ENCODE measurements at places on chromosomes 4 and X.

DNA sequence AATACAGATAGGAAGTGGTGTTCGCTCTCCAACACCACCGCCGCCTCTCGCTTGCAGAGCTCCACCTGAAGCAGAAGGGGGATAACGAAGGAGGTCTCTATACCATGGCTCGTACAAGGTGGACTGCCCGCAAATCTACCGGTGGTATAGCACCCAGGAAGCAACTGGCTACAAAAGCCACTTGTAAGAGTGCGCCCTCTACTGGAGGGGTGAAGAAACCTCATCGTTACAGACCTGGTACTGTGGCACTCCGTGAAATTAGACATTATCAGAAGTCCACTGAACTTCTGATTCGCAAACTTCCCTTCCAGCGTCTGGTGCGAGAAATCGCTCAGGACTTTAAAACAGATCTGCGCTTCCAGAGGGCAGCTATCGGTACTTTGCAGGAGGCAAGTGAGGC is 5.2 kb upstream of the BMP15 start:
- no peak for DNase-seq

- no peak for DNase-seq
These were observed 74.1 kb downstream of the BANK1 start for GRCh38 chr4:101864660-101865059.

- no peak for DNase-seq
These were observed 5.3 kb upstream of the ARAP2 start for GRCh38 chr4:36249610-36250009.

- no peak for DNase-seq
These were observed 47.0 kb upstream of the SPRY1 start for GRCh38 chr4:123349421-123350190.

DNA sequence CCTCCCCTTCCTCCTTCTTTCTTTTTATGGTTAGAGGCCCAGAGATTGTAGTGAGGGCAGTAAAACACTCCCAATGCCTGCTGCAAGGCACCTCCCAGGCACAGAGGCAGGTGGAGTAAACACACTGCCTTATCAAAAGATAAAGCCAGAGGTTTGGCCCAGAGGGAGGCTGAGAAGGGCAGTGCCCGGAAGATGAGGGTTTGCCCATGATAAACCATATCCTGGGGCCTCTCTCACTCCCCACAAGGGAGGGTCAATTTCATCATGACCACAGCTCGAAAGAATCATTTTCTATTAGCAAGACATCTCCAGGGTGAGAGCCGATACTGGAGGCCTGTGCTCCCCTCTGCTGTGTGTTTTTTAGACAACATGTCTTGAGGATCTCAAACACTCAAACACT is 98.5 kb upstream of the FAM9C start:
- DNase-seq, result no peak

GRCh38 chr4:114072781-114073180 is 93.3 kb upstream of the ARSJ start:
- DNase-seq, result no peak

DNA sequence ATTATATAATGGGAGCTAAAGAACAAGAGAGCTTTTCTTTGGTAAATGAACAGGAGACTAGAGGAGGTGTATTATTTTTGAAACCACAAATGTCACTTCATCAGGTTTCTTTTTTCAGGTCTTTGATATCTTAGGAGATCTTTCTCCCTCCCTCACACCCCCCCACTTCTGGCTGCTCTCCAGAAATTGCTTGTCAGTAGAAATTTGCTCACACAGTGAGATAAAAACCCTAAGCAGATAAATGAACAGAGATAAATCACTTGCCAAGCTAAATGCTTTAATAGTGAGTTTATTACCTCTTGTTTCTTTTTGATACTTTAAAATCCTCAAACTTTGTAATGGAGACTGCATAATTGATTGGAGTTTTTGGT is 421.2 kb upstream of the TENM3 start:
- DNase-seq, result no peak

- DNase-seq, result no peak
These were observed 186.5 kb upstream of the NRK start for GRCh38 chrX:105635794-105636193.

GRCh38 chr4:24646798-24647460 is 62.6 kb upstream of the DHX15 start:
- DNase-seq, result no peak

DNA sequence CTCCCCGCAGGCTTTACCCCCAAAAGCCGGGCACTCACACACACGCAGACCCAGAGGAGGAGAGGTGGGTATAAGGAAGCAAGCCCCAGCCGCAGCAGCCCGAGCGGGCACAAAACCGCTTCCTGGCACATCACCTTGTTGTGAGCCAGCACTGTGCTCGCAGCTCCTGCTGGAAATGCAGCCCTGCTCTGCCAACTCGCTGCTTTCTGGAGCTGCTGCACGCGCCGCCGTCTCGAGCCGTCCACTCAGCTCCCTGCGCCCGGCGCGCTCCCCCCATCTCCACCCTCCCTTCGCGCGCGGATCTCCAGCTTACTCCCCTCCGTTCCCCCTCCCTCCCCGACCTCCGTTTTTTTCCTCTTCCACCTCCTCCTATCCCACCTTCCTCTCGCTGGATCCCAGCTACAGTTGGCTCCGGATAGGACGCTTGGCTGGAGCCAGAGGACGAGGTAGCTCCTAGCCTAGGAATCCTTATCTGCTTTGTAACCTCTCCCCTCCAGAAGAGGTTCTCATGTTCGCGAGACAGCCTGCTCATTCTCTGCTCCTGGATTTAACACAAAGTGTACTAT is at the start of gene SPOCK3:
TSS of gene SPOCK3 (minus strand) at position 179 of the 566 bp plus-strand sequence.
- no peak for DNase-seq

- peak; percentile 46 for DNase-seq
These were observed 8.7 kb downstream of the RHOH start for GRCh38 chr4:40205259-40206198.

DNA sequence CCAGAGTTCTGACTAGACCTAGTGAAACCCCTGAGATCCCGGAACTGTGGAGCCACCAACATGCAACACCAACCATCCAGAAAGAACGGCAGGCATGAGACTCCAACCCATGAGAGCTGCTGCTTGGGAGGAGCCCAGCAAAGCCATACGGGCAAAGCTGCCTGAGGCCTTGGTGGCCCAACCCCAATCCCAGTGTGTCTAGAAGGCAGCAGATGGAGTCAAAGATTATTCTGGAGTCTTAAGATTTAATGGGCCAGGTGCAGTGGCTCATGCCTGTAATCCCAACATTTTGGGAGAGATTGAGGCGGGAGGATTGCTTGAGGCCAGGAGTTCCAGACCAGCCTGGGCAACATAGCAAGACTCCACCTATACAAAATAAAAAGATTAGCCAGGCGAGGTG is 49.2 kb upstream of the PDK3 start:
- DNase-seq, result no peak

GRCh38 chrX:30830326-30830943 is 58.6 kb downstream of the TAB3 start:
- no peak for DNase-seq

DNA sequence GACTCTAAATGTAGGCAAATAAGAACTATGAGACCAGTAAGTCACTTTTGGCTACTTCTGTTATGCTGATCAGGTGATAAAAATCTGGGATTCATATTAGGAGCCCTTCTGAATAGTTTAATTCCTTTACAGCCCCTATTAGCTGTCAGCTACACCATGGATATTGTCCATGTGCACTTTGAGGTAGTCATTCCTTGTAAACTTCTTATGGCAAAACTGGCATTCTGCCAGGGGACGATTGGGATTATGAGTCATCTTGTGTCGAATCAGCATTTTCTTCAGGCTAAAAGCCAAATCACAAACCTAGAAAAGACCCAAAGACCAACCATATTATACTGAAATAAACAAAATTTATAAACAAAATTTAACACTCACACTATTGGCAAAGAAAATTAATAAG is 227.6 kb downstream of the PRDM5 start:
- no peak for DNase-seq

- no peak for DNase-seq
These were observed 903.8 kb downstream of the STIM2 start for GRCh38 chr4:27764526-27764837.

DNA sequence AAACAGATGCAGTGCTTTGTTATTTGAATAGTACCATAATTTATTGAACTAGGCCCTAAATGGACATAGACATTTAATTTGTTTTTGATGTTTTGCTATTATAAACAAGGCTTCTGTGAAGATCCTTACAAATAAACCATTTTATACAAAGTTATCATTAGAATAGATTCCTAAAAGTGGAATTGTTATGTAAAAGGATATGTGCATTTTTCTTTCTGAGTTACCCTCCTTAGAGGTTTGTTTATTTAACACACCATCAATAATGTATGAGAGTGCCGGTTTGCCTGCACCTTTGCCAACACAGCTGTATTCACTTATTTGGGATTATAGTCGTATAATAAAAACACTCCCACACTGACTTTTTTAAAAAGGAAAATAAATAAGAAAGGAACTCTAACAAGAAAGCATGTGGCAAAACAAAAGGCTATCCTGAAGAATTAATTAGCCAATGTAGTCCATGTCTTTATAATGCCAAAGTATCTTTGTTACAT is 84.8 kb downstream of the PAK3 start:
- DNase-seq, result no peak

DNA sequence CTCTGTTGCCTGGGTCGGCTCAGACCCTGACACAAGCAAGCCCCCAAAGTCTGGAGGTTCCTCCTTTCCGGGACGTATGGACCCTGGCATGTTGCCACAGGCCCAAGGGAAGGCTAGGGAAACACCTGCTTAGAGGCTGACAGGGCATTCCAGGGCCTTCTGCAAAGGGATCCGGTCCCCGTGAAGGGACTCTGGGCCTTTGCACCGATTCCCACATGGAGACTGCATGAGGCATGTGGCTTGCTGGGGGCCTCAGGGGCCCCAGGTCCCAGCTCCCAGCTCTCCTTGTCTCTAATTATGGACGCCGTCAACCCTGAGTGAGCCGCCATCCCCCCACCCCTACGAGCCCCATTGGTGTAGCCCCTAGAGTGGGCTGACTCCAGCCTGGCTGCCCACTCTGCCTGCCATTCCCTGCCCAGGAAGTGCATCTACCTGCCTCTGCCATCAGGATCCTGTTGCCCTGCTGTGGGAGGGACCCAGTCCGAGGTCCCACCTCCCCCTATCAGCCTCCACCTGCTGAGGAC is 4.2 kb upstream of the RGS12 start:
- DNase-seq, result no peak

DNA sequence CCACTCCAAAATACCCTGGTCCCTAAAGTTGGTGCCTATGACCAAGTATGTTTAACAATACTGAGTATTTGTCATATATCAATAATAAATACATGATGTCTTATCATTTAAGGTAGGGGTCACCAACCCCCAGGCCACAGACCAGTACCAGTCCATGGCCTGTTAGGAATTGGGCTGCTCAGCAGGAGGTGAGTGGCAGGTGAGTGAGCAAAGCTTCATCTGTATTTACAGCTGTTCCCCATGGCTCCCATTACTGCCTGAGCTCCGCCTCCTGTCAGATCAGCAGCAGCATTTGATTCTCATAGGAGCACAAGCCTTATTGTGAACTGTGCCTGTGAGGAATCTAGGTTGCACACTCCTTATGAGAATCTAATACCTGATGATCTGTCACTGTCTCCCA is 126.2 kb downstream of the HNRNPD start:
- DNase-seq, result no peak

Measured in CD4-positive, alpha-beta T cell treated with Interferon gamma for 1 hour (primary cell).